Lung (tissue), 17 donors: ENCODE measurements at places on chromosomes 3 and 15. TPM values are rescaled to one million over a fixed set of nuclear protein-coding genes. Genes with fewer than 3 reads are reported as not detected.

DNA sequence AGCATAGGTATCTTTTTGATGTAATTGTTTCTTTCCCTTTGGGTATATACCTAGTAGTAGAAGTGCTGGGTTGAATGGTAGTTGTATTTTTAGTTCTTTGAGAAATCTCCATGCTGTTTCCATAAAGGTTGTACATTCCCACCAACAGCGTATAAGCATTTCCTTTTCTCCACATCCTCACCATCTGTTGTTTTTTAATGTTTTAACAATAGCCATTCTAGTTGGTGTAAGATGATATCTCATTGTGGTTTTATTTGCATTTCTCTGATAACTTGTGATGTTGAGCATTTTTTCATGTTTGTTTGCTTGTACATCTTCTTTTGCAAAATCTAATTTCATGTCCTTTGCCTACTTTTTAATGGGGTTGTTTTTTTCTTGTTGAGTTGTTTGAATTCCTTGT, 80.0 kb upstream of the TMC3 start:
- no peak for DNase-seq
- no peak overlapping the region for H3K4me3 ChIP-seq
- H3K27ac ChIP-seq: no peak overlapping the region
- H3K4me1 ChIP-seq: no peaks in the 10 kb centered on the region
- H3K36me3 ChIP-seq: no peaks in the 10 kb centered on the region

- no peaks in the 10 kb centered on the region for H3K27me3 ChIP-seq
- no peaks in the 10 kb centered on the region for H3K36me3 ChIP-seq
- no peak for DNase-seq
- no peak overlapping the region for H3K27ac ChIP-seq
Measured at GRCh38 chr15:78085928-78086327, 6.4 kb upstream of the SH2D7 start.

DNA sequence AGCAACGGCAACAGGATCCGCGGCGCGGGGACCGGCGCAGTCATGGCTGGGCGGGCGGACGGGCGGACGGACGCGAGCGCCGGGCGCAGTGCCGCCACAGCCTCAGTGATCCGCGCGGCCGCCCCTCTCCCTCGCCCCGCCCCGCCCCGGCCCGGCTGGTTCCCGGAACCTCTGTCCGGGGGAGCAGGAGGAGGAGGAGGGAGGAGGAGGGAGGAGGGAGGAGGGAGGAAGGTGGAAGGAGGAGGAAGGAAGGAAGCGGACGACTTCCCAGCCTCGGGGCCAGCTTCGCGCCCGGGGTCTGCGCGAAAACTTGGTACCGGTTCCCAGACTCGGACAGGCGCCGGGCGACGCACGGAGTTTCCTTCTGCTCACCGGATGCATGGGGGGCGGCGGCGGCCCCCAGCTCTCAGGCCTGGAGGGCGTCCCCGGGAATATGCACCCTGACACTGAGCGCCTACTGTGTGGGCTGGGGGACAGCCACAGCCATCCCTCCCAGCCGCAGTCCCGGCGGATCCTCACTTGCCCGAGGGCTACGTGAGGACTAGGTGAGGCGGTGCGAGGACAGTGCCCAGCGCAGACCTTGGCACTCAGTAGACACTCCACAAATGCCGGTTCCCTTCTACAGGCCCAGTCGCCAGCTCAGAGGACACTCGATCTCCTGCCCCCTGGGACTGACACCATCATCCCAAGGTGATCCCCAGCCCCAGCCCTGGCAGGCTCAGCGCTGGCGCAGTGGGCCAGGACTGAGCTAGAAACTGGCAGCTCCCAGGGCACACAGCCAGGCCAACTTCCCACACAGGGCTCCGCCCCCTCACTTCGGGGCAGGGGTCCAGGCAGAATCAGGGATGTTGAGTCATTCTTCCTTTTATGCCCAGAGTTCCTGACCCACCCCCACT, at the start of gene SHISA5:
Gene SHISA5, minus strand, starts transcription at position 124 of the 896 bp plus-strand sequence. Its CDS starts 80 bp downstream, at position 44.
- H3K36me3 ChIP-seq: peaks cover 11% of the 10 kb centered on the region
- H3K4me1 ChIP-seq: no peaks in the 10 kb centered on the region
- H3K4me3 ChIP-seq: peak within 1 kb of the TSS; percentile 70
- peak; percentile 74 for DNase-seq
- H3K27me3 ChIP-seq: no peaks in the 10 kb centered on the region

The ITIH4 gene
- polyA plus RNA-seq: 16.5 TPM

DNA sequence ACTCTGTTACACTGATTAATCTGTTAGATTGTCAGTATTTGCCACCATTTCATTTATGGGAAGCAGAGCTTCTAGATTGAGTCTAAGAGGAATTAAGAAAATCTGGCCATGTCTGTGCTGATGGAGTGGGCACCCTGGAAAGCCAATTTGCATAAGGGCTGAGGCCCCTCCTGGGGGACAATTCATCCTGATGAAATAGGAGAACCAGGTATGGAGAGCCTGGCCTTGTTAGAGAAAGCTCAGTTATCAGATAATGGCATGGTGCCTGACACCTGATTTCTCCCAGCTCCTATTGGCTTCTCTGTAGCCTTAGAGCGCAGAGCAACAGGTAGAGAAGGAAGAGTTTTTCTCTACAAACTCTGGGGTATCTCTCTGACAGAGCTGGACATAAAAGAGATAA, 114.2 kb downstream of the EBLN2 start:
- H3K27me3 ChIP-seq: no peaks in the 10 kb centered on the region
- H3K36me3 ChIP-seq: no peaks in the 10 kb centered on the region
- H3K27ac ChIP-seq: no peak overlapping the region
- H3K4me3 ChIP-seq: no peak overlapping the region
- H3K4me1 ChIP-seq: no peaks in the 10 kb centered on the region

The SLC24A5 gene
- 0.05 TPM for polyA plus RNA-seq

The HRH1 gene
- polyA plus RNA-seq: 2.3 TPM

GRCh38 chr3:179415377-179415776, 35.9 kb downstream of the GNB4 start:
- no peaks in the 10 kb centered on the region for H3K4me1 ChIP-seq
- no peak overlapping the region for H3K4me3 ChIP-seq
- H3K27me3 ChIP-seq: no peaks in the 10 kb centered on the region
- H3K36me3 ChIP-seq: peaks cover 17% of the 10 kb centered on the region

DNA sequence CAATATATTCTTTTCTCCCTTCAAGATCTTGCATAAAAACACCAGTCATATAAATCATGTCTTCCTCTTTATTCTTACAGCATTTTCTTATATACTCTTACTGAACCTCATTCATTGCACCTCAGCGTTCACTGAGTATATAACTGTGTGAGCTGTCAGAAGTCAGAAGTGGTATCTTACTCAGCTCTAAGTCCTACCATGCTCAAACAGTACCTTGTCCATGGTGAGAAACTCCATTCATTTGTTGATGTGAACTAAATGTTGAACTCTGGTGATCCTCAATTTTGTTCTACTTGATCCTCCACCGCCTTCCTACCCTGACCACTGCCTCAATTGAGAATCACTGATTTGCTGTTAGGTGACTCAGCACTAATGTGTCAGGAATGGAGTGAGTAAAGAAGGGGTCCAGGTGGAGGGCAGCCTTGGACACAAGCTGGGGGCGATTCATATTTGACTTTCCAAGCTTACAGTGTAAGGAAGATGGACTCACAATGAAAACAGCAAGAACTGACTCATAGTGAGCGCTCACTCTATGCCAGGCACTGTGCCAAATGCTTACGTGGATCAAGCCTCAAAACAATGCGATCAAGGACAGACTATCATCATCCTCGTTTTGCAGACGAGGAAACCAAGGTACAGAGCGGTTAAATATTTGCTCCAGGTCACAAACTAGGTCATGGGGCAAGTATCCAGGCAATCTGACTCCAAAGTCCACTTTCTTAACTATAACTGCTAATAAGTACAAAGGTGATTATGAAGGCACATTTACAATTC, 13.5 kb upstream of the ZFYVE19 start:
- H3K4me1 ChIP-seq: peaks cover 7% of the 10 kb centered on the region
- DNase-seq: no peak
- no peaks in the 10 kb centered on the region for H3K27me3 ChIP-seq
- no peak overlapping the region for H3K4me3 ChIP-seq

The WDR5B gene
- polyA plus RNA-seq: 2.8 TPM

DNA sequence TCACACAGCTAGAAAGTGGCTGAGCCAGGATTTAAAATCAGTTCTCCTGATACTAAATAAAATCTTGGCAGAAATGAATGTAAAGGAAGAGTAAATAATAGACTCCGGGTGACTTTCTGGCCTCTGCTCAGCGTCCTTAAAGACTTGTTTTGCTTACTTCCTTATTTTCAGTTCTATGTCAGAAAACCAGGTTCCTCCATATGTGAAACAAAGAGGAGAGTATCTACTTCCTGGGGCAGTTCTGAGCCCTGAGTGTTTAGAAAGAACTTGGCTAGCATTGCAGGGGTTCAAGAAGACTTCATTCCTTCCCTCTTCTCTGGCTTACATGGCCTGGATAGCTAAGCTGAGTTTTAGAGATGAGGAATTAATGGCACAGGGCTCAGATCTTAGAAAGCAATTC, 222.8 kb upstream of the TLE3 start:
- DNase-seq: no peak
- no peaks in the 10 kb centered on the region for H3K36me3 ChIP-seq
- no peak overlapping the region for H3K27ac ChIP-seq
- no peaks in the 10 kb centered on the region for H3K27me3 ChIP-seq

- no peak overlapping the region for H3K4me3 ChIP-seq
- no peak overlapping the region for H3K27ac ChIP-seq
- peaks cover 7% of the 10 kb centered on the region for H3K36me3 ChIP-seq
- no peak for DNase-seq
- H3K27me3 ChIP-seq: no peaks in the 10 kb centered on the region
- no peaks in the 10 kb centered on the region for H3K4me1 ChIP-seq
Measured at GRCh38 chr15:90617171-90617570, 87.4 kb downstream of the CRTC3 start.

DNA sequence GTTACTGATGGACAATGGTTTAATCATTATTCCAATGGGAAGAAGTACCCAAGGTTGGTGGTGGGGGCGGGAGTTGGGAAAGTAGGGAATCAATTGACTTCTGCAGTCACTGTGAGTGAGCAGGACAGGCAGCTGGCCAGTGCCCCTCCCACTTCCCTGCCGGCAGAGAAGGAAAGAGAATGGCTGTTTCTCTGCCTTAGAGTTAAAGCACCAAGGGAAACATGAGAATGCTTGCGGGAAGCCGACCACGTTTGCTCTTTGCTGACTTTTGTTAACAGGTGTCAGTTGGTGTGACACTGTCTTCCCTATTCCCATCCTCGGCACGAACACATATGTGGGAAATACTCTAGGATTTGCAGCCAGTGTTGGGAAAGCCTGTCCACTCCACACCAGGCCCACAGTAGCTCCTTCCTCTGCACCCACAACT, 33.5 kb upstream of the MFSD1 start:
- no peaks in the 10 kb centered on the region for H3K27me3 ChIP-seq
- peaks cover 10% of the 10 kb centered on the region for H3K4me1 ChIP-seq
- H3K27ac ChIP-seq: peak overlapping the region; percentile 68
- peak; percentile 86 for DNase-seq
- peaks cover 3% of the 10 kb centered on the region for H3K36me3 ChIP-seq

The SLC12A1 gene
- not detected for polyA plus RNA-seq

DNA sequence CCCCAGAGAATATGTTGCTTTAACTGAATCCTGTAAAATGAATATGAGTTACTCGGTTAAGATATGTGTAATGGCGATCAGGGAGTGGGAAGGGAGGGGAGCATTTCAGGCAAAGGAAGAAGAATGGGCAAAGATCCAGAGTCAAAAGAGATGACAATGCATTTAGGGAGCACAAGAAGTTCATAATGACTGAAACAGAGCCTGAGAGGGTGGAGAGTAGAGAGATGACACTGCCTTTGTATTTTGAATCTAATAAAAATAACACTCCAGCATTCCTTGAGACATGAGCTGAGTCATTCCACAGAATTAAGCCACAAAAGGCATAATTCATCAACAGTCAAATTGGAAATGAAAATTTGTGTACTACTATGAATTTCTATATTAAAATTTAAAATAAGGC, 105.3 kb upstream of the PEX5L start:
- no peaks in the 10 kb centered on the region for H3K36me3 ChIP-seq
- H3K27ac ChIP-seq: no peak overlapping the region
- H3K4me3 ChIP-seq: no peak overlapping the region
- no peak for DNase-seq
- H3K27me3 ChIP-seq: no peaks in the 10 kb centered on the region

DNA sequence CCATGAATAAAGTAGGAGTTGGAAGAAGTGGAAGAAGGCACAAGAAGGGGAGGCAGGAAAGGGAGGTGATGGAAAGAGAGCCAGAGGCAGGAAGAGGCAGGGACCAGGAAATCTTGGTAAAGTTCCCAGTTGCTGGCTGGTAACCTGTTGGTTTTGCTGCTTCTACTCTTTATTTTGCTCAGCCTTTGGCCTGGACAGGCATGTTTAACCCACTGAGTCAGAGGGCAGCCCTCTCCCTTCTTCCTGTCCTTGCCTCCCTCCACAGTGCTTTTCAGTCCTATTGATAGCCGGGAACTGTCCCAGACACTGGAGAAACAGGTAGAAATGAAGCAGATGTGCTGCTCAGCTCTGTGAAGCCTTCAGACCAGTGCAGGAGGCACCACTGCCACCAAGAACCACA, 43.4 kb upstream of the APEH start:
- no peaks in the 10 kb centered on the region for H3K4me1 ChIP-seq
- no peaks in the 10 kb centered on the region for H3K36me3 ChIP-seq
- no peaks in the 10 kb centered on the region for H3K27me3 ChIP-seq
- no peak overlapping the region for H3K27ac ChIP-seq
- no peak overlapping the region for H3K4me3 ChIP-seq

DNA sequence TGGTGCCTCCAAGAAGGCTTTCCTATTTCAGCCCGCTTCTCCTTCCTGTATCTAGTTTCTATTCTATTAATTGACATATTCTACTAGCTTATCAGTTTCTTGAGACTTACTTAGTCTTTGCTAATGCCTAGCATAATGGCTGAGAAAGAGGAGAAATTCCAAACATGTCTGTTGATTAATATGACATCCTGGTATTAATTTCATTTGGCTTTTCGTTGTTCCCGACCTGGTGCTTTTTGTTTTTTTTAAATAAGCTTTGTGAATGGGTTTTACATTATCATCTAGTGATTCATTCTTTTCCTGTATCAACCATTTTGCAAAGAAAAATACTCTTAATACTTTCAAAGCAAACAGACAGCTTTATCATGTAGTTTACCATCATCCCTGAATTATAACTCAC, 13.1 kb downstream of the WDR53 start:
- H3K4me3 ChIP-seq: no peak overlapping the region
- no peak overlapping the region for H3K27ac ChIP-seq
- H3K4me1 ChIP-seq: no peaks in the 10 kb centered on the region
- no peak for DNase-seq

The CYP19A1 gene
- 0.37 TPM for polyA plus RNA-seq

DNA sequence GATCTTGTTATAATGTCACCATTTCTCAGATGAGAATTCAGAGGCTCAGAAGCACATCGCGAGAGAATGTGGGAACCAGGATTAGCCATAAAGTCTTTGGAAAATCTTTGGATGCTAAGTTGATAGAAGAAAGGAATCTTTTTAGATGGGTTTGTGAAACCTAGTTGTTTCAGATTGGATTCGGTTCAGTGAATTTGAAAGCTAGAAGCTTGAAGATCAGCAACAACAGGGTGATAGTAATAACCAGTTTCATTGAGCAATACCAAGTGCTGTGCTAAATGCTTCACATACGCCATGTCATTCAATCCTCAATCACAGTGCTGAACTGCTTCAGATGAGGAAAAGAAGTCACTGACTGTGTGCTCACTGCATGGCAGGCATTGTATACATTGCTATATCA, 47.4 kb upstream of the MITF start:
- no peaks in the 10 kb centered on the region for H3K27me3 ChIP-seq
- no peak for DNase-seq
- no peaks in the 10 kb centered on the region for H3K4me1 ChIP-seq
- no peak overlapping the region for H3K27ac ChIP-seq

- no peak overlapping the region for H3K27ac ChIP-seq
- H3K36me3 ChIP-seq: peaks cover 6% of the 10 kb centered on the region
- no peak for DNase-seq
Measured at GRCh38 chr3:105745046-105745445, 123.8 kb downstream of the CBLB start.
